ENCODE measurements at places on chromosomes 3 and 15.

- no peak for DNase-seq
Observed at GRCh38 chr15:83651541-83651940, 2.4 kb upstream of the ADAMTSL3 start.

DNA sequence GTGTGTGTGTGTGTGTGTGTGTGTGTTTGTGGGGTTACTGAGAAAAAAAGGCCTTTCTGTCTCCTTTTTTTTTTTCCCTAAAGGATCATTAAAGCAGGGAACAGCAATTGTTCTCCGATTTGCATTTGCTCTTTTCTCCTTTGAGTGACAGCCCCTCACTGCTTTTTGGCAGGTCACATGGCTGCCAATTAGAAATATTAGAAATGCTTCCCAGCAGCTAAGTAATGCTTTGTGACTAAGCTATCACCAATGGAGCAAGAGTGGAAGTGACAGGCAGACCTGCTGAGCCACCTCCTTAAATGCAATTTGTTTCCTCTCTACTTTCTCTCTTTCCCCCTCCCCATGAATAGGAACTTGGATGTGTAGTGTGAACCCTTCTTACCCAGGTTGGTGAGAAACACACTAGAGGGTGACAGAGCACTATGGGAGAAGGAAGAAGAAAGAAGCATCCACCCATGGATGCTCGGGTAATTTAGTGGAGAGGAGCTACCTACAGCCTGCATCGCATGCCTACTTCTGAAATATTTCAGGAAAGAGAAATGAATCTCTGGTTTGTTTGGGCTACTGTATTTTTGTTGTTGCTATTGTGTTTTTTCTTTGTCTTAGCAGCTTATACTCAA is 165.2 kb upstream of the PDZRN3 start:
- DNase-seq, result no peak

- no peak for DNase-seq
Observed at GRCh38 chr3:67090474-67090873, 92.4 kb downstream of the KBTBD8 start.

DNA sequence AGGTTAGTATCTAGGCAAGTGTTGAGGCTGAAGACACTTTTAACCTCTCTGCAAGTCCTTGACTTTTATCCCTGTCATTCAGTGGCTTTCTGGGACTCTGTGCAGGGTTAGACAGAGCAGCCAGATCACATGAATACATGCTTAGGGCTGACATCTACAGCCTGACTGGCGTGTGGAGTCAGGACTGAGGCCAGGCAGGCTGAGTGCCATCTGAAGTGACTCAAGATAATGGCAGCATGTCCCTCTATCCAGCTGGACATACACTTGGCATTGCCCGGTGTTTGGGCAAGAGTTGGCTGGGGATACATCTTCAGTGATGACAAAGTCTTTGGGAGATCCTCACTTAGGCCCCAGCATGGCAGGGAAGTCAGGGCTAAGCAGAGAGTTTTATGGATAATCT is 22.4 kb downstream of the DUOX2 start:
- no peak for DNase-seq

DNA sequence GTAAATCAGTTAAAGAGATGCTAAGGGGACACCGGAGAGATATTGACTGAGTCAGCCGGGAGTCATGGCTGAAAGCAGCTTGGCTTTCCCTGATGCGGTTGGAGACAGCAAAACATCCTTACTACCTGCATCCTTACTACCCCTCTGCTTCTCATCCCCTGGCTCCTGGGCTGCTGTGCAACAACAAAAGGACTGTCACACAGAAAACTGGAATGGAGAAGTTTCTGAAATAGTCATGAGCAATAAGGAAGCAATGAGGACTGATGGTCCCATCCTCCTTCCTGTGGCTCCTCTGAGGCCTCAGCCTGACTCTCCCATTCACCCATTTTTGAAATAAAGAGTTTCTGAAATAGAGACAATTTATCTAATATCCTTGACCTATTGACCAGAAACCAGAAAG is 1.1 kb downstream of the HCLS1 start:
- no peak for DNase-seq

DNA sequence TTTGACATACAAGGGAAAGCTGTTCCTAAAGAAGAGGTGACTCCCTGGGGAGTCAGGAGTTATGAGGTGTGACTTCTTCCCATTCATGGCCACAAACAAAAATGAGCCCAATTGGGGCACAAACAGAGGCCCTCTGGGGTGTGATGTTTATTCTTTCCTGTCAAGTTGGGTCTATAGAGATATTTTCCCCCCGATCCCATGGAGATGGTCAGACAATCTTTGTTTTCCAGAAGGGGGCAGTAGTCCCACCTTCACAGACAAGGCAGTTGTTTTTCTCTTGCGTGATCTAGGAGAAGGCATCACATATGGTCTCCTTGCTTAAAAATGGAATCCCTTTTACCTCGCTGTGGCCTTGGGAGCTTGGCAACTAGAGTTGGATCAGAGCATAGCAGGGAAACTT is 110.3 kb downstream of the MFSD1 start:
- no peak for DNase-seq

GRCh38 chr3:179942553-179943075 is 94.1 kb downstream of the PEX5L start:
- no peak for DNase-seq

- no peak for DNase-seq
Observed at GRCh38 chr3:161265916-161266571, 44.9 kb downstream of the NMD3 start.

DNA sequence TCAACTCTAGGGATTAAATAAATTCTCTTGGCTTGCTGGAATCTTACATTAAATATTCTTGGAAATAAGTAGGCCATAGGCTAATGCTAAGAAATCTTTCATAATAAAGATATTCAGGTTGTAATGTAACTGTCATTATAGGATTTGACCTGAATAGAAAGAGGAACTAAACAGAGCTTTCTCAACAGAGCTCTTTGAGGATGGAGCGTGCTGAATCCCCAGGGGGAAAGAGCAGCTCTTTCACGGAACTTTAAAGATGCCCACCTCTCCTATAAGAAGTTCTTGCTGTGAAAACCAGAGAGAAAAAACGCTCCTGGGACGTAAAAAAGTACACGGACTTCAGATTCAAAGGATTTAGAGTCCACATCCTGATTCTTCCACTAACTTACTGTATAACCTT is 77.9 kb downstream of the NTRK3 start:
- DNase-seq, result no peak

DNA sequence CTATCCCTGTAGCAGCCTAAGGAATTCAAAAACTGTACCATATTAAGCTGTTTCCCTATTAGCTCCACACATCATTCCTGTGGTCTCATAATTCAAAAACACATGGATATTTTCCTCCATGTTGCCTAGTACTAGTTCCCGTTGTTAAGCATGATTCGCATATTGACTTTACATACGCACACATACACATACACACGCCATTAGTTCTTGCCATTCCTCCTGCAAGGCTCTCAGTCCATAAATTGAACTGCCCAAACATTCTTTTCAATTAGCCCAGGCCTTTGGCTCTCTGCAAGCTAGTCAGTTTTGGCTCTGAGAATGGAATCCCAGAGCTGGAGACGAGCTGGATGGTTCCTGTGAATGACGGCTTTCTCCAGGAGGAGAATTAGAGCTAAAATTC is 57.2 kb upstream of the RAD18 start:
- no peak for DNase-seq

DNA sequence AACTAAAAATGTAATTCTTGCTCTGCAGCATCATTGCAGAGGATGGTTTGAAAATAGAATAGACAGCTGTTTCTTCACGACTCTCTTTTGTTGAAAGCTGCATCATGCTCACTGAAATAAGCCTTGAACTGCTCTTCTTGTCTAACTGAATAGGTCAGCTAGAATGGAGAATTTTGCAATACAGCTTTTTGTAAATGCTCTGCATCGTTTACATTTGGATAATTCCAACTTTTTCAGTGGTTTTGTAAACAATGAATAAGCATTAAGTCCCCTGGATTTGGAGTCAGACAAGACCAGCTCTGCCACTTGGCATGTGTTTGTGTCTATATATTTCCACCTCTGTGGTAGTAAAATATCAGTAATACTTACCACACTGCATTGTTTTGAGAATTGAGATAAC is 95.2 kb downstream of the PLSCR2 start:
- DNase-seq, result no peak

GRCh38 chr3:15634671-15635070 is 33.1 kb downstream of the BTD start:
- DNase-seq, result no peak

- DNase-seq, result no peak
Observed at GRCh38 chr3:39013921-39014509, 37.7 kb downstream of the SCN11A start.

- DNase-seq, result no peak
Observed at GRCh38 chr3:35721628-35722027, 82.3 kb downstream of the ARPP21 start.

DNA sequence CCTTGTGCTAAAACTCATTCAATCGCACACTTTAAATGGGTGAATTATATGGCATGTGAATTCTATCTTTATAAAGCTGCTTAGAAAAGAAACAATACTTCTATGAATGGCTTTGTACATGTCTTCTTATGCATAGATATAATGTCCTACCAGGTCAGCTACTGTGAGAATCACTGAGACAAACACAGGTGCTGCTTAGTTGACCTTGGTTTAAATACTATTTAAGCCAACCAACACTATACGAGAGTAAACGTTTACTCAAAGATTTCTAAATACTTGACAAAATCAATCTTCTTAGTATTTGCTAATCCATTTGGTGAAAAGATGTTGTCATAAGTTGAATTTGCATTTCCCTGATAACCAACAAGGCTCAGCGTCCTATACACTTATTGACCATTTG is 260.3 kb downstream of the ADAMTS17 start:
- DNase-seq, result no peak

DNA sequence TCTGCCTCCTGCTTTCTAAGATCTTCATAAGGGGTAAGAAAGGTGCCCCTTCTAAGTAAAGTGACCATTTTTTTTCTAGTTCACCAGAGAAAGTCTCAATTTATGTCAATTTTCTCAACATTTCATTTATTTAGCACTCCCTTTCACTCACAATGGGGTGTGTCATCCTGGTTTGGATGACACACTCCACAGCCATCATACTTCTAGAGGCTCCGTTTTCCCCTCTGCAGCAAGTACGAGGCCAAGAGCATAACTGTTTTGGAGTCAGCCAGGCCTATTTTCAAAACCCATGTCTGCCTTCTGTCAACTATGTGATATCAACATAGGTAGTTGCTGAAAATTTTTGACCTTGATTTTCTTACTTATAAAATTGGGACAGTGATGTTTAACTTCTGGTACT is 703.2 kb downstream of the NLGN1 start:
- DNase-seq, result no peak

GRCh38 chr3:98986073-98986472 is 84.6 kb upstream of the DCBLD2 start:
- no peak for DNase-seq

DNA sequence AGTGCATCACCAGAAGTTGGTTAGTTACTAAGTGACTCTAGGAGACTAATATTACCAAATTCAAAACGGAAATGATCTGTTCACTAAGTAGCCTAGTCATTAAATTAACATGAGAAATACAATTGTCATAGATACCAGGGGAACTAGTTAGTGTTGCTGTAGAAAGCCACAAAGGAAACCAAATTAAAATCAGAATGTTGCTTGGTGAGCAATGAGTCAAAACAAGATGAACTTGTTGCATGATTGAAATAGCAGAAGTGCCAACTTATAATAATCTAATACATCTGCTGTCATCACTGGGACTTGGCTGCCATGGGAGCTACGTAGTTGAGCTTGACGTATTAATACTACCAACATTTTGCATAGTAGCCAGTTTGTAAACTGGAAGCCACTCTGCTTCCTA is 458.1 kb downstream of the DIPK2A start:
- DNase-seq, result no peak

DNA sequence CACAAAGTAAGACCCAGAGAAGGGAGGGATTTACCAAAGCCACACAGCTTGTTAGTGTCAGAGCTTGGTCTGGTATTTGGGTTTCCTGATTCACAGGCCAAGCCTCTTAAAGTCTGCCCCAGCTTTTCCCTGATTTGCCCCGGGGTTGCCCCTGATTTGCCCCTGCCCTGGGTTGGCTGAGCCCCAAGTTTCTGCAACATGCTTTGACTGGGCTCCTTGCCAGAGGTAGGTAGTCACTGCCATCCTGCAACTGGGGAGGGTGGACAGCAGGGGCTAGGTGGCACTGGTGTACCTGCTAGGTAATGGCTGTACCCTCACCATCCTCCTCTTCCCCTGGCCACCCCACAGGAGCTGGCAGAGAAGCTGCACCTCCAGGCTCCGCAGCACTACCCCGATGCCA is 2.5 kb downstream of the MPI start:
- no peak for DNase-seq

DNA sequence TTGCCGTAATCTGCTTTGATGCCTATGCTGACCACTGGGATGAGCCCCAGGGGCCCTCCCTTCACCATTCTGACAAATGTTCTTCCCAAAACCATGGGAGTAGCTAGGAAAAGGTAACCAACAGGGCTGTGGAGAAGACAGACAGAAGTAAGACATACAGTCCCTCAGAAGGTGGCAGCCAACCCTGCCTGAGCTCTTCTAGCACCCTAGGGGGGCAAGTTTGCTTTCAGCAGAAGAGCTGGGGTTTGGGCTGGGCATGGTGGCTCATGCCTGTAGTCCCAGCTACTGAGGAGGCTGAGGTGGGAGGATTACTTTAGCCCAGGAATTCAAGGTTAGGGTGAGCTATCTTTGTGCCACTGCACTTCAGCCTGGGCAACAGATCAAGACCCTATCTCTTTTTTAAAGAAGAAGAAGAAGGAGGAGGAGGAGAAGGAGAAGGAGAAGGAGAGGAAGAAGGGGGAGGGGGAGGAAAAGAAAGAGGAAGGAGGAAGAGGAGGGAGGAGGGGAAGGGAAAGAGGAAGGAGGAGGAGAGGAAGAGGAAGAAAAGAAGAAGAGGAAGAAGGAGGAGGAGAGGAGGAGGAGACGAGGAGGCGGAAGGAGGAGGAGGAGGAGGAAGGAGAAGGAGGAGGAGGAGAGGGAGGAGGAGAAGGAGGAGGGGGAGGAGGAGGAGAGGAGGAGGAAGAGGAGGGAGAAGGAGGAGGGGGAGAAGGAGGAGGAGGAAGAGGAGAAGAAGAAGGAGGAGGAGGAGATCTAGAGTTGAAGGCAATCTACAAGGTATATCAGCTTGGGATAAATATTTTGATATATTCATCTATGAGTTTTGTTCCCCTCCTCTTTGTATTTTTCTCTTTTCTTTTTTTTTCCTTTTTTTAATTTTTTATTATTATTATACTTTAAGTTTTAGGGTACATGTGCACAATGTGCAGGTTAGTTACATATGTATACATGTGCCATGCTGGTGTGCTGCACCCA is 44.9 kb upstream of the ABHD2 start:
- no peak for DNase-seq

DNA sequence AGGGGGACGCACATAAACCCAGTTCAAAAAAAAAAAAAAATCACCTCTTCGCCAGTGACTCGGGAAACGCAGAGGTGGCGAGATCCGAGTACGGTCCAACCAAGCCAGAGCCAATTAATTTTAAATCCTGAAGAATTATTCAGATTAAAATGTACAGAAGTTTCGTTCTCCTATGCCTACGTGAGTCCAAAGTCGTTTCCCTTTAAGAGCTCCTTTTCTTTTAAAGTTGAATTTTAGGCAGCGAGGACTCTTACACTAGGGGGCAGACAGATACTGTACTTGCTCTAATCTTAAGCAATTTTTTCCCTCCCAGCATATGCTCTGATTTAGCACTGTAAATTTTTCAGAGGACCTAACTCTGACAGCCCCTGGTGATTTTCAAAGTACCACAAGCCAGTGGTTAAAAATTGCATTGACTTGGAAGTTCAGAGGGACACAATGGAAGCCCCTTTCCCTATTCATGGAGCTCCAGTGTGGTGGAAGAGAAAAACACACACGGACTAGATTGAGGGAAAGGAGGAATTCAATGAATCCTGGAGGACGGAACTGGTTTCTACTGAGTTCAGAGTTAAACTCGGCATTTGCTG is 3.3 kb upstream of the NR2F2 start:
- DNase-seq, result no peak

- no peak for DNase-seq
Observed at GRCh38 chr3:125231895-125232294, 19.3 kb upstream of the SLC12A8 start.
